Aorta (tissue), 5 donors: ENCODE measurements at places on chromosomes 7 and 10. TPM values are rescaled to one million over a fixed set of nuclear protein-coding genes. Genes with fewer than 3 reads are reported as not detected.

- DNase-seq: no peak
These were observed 44.0 kb downstream of the TMEM26 start for GRCh38 chr10:61409157-61409556.

DNA sequence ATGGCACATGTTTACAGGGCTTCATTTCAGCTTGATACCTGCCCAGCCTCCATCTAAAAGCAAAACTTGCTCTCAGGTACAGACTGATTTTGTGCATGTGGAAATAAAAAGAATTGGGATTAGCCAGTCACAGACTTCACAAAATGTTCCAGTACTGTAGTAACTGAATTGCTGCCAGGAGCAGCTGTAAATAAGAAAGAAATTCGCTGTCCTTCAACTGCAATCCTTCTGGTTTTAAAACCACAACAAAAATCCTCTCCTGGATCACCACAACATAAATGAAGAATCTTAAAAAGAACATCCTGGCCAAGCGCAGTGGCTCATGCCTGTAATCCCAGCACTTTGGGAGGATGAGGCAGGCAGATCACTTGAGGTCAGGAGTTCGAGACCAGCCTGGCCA, 3.9 kb upstream of the MIOS start:
- DNase-seq: no peak

DNA sequence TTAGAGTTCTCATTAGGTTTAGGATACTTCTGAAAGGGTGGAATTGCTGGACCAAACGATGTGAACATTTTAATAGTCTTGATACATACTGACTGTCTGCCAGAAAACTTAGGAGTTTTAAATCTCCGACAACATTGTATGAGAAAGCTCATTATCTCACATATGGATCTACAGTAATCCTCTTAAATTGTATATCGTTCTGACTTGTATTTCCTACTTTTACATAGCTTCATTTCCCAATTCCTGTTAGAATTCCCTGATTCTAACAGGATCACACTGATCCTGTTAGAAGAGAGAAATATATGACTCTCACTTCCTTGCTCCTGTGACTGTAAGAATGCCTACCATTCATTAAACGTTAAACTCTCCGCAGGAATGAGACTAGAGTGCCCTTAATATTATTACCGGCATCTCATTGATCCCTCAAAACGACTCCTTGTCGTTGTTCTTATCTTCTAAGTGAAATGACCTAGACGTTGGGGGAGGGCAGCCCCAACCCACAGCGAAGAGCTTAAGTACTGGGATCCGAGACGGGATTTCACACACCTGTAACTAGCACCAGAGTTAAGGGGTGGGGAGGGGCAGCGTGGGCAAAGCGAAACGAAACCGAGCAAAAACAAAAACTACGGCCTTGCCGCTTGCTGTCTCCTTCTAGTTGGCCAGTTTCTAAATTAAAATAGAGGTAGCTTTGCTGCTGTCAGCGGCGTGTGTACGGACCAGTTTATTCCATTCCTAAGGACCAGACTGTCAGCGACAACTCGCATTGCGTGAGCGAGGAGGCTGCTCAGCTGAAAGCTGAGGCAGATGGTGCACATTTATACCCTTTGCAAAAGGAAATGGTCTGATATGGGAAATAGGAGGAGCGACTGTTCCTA, 678 bp upstream of the TMEM106B start:
- peak; percentile 72 for DNase-seq

Gene FGFR2
- total RNA-seq: 5.8 TPM

Gene MLXIPL
- 4.5 TPM for total RNA-seq

DNA sequence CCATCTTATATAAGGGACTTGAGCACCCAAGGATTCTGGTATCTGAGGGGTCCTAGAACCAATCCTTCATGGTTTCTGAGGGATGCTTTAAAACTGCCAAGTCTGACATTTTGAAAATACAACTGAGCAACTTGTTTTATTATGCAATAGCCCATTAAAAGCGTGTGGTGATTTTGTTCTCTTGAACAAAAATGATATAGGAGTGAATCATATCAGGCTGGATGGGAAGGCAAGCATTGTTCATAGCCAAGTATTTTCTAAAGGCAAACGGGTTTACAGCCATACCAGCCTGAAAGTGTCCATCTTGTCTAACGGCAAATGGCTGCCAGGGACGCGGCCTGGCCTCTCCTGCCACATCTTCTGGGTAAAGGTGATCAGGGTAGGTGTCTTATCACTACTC, 23.4 kb downstream of the RPP38 start:
- no peak for DNase-seq

DNA sequence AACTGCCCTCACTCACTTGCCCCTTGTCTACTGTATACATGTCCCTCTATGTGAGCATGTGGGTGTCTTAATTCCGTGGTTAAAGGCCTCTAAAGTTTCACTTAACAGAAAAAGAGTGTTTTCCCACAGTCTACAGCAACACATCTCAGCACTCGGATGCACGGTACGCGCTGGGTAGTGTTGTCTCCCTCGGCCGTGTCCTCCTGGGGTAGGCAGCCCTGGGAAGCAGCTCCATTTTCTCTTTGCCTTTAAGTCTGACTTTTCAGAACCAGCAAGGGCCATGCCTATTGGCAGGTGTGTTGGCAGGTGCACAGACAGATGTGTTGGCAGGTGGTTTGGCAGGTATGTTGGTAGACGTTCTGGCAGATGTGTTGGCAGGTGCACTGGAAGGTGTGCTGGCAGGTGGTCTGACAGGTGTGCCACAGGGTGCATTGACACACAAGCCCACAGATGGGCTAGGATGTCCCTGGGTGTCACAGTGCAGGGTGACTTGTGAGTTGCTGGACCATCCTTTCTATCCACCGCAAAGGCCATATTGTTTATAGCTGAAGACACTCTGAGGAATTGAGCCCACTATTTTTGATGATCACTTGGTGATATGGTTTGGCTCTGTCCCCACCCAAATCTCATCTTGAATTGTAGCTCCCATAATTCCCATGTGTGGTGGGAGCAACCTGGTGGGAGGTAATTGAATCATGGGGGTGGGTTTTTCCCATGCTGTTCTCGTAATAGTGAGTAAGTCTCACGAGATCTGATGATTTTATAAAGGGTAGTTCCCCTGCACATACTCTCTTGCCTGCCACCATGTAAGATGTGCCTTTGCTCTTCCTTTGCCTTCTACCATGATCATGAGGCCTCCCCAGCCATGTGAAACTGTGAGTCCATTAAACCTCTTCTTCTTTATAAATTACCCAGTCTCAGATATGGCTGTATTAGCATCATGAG, 296.9 kb downstream of the TNS3 start:
- DNase-seq: no peak

Gene LRRC18
- total RNA-seq: not detected

DNA sequence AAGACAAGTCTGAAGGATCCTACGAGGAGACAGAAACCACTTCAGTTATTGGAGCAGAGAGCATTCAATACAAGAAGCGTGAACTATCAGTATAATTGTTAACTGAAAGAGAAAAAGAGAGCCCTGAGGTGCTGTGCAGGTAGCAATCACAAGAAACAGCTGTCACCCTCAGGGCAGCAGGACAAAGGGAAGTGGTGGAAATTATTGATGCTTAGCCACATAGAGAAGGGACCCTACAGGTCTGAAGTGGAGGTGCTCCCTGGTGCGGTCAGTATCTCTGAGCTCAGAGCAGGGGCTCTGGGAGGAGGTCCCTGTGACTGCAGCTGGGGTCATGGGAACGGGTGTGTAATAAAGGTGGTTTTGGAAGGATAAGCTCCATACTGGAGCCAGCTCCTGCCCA, 97.8 kb upstream of the KLF6 start:
- no peak for DNase-seq

GRCh38 chr7:48634116-48634632, 290.2 kb upstream of the CDC14C start:
- no peak for DNase-seq

DNA sequence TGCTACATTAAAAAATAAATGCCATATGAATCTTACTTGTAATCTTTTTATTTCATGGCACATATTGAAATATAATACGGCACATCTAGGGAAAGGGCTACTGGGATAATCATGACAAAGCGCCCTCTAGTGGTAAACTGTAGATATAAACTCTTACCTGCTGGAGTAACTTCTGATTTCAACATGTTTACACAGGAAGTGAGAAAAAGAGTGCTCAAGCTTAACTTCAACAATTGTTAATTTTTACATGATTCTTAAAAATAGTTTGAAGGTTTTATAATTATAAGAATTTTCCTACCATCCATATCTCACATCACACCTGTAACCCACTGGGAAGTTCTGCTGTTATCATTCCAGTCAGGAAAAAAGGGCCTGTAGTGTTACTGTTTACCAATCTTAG, 2.0 kb upstream of the HEPACAM2 start:
- no peak for DNase-seq

Gene FBXL15
- total RNA-seq: 12.1 TPM

DNA sequence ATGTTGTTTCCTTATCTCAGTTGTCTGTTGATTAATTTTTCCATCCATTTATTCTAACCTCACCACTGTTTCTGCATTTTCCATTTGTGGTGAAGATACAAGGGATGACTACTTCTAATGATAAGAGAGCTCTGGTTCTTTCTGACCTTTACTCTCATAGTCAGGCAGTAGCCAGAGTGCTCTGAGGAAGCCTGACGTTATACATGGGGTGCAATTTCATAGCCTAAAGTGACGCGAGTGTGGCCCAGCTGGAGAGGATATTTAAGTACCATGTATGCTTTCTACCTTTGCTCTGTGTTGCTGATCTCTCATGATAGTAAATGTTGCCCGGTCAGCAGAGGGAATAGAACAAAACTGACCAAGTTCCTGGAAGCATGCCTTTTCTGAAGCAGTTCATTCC, 33.9 kb upstream of the CYCS start:
- DNase-seq: no peak

GRCh38 chr7:4849390-4849789, 12.4 kb downstream of the PAPOLB start:
- no peak for DNase-seq

- no peak for DNase-seq
These were observed 217.0 kb downstream of the MAGI2 start for GRCh38 chr7:79236352-79237028.

DNA sequence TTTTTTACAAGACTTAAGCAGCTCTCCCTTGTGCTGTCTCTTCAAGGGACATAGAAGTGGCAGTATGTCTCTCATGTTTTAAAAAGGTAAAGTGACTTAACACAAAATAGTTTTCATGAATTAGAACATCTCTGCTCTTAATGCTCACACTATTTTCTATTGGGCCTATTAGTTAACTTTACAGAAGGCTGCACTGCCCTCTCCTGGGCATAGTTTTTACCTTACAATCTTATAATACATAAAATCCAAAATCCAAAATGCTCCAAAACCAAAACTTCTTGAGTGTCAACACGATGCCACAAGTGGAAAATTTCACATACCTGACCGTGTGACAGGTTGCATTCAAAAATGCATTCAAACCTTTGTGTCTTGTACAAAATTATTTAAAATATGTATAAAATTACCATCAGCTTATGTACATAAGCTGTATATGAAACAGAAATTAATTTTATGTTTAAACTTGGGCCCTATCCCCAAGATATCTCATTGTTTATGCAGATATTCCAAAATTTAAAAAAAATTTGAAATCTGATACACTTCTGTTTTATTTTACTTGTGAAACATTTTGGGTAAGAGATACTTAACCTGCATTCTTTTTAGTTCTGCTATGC, 25.8 kb downstream of the TES start:
- DNase-seq: no peak

Gene FUOM
- 23.6 TPM for total RNA-seq

GRCh38 chr7:106863274-106863997, 1.6 kb upstream of the PIK3CG start:
- no peak for DNase-seq

DNA sequence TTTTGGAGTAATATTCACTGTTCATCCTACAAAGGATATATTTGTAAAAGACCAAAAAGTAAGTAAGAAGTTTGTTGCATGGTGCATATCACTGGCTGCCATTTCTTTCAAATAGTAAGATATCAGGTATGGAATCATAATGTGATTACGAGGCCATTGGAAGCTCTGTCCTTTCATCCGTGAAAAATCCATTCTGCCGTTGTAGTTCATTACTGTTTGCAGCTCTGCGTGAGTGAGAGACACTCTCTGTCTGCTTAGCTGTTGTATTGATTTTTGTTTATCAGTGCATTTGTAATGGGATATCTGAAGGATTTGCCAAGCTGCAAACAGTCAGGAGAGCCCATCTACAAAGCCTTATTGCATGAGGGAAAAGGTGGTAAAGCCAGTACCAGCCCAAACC, 44.1 kb upstream of the SLC39A12 start:
- no peak for DNase-seq

DNA sequence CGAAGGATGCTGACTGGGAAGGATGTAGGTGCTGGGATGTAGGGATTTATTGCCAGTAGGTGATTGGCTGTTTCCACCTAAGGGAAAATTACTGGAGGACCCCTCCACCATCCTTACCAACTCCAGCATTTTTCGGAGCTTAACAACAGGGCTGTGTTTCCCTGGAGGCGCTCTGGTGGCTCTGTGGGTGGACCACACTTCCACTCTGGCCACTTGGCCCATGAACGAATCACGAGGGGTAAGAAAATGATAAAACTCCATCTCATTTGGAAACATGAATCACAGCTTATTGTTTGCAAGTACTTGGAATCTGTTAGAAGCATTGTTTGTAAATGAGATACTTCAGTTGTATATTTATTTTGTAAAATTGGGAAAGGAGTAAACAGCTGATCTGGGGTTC, 3.0 kb downstream of the DOCK1 start:
- peak; percentile 3 for DNase-seq

DNA sequence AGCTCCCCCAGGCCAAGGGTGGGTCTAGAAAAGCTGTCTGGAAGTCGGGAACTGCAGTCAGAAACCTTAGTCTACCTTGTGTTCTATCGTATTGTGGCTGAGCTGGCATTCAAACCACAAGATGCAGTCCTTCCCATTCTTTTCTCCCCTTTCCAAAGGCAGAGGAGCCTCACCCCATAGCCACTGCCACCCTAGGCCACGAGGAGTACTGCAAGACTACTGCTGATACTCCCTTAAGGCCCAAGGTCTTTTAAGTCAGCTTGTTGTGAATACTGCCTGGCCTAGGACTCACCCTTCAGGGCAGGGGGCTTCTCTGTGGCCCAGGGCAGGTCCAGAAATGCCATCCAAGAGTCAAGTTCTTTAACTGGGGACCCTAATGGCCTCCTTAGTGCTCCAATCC, 214.5 kb upstream of the CNTNAP2 start:
- no peak for DNase-seq

- DNase-seq: no peak
These were observed 362.0 kb downstream of the PAXIP1 start for GRCh38 chr7:154640917-154641316.
